ENCODE measurements at places on chromosomes 7 and 10.

DNA sequence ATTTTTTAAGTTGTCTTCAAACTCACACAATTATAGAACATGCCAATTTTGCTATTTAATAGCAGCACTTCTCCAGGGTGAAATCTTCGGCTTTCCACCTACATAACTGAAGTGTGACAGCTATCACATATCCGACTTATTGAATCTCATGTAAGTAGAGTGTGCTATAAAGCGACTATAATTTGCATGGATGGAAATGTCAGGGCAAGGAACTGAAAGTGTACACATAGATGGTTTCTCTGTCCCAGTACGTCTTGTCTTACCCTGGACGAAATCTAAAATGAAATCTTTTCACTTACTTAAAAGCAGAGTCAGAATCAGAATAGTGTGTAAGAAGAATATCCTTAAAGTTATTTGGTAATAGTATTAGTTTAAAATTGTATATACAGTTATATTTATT is 132.3 kb downstream of the THSD7A start:
- no peak for DNase-seq

DNA sequence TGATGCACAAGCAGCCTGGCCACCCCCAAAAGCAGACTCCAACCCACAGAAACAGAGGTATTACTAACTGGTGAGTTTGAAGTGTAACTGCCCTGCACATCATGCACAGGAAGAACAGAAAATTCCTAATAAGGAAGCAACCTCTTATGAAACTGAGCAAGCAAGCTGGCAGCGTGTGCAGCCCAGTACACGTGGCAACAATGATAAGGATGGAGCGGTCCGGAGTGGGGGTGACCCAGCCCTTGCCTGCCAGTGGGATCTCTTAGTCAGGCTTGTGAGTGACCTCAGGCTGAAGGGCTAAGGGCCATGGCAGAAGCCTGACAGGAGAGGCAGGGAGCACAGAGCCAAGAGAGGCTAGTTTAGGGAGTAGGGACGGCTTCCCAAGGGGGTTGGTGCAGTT is 22.1 kb upstream of the AOAH start:
- no peak for DNase-seq

DNA sequence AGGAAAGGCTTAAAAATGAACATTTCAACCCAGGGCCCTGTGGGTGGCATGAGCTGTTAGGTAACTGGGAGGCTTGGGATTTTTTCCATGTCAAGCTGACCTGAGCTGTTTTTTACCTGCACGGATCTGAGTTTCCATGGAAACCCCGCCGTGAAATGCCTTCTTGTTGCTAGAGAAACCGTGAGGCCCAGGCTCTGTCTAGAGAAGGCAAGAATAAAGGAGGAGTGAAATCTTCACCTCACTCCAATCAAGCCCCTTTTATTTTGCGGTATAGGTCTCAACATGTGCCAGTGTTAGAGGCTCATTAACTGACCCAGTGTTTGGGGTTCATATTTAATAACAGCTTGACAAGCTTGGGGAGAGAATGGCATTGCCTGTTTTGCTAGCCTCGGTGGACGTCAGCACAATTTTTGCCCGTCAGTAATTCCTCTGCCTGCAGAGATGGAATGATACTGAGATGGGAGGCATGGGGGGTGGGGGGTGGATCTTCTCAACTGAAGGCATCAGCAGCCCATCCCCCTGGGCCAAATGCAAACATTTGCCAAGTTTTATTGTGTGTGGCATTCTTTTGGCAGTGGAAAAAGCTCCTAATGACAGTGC is 48.9 kb upstream of the PDCD4 start:
- DNase-seq, result no peak

DNA sequence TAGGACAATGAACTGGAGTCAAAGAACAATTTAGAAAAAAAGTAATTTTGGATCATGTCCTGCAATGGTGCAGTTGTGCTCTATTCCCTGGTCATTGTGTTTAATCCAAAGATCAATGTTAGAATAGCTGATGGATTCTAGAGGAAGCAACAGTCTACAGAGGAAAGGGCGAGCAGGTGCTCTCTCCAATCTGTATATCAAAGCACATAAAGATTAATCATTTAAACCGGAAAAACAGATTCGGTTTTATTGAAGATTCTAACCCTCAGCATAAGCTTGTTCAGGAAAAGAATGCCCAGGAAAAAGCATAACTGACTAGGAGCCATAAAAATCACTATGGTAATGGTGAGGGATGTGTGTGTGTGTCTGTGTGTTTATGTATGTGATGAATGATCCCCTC is 110.3 kb downstream of the MALRD1 start:
- no peak for DNase-seq

GRCh38 chr10:125886914-125887512 is 5.9 kb upstream of the DHX32 start:
- DNase-seq, result no peak

DNA sequence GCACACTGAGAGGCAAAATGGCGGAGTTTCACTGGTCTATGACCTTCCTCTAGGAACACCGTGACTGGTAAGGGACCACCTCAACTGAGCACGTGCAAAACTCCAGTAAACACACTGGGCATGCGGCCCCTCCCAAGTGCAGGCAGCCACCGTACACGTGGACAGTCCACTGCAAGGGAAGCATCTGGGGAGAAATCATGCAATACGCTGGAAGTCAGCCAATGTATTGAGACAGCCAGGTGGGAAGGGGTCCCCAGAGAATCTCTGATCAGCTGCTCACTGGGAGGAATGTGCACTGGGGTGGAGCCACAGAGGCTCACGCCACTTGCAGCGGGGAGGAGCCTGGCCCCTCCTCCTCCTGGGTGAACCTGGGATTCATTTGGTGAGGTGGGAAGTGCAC is 49.3 kb downstream of the CFAP46 start:
- DNase-seq, result no peak

DNA sequence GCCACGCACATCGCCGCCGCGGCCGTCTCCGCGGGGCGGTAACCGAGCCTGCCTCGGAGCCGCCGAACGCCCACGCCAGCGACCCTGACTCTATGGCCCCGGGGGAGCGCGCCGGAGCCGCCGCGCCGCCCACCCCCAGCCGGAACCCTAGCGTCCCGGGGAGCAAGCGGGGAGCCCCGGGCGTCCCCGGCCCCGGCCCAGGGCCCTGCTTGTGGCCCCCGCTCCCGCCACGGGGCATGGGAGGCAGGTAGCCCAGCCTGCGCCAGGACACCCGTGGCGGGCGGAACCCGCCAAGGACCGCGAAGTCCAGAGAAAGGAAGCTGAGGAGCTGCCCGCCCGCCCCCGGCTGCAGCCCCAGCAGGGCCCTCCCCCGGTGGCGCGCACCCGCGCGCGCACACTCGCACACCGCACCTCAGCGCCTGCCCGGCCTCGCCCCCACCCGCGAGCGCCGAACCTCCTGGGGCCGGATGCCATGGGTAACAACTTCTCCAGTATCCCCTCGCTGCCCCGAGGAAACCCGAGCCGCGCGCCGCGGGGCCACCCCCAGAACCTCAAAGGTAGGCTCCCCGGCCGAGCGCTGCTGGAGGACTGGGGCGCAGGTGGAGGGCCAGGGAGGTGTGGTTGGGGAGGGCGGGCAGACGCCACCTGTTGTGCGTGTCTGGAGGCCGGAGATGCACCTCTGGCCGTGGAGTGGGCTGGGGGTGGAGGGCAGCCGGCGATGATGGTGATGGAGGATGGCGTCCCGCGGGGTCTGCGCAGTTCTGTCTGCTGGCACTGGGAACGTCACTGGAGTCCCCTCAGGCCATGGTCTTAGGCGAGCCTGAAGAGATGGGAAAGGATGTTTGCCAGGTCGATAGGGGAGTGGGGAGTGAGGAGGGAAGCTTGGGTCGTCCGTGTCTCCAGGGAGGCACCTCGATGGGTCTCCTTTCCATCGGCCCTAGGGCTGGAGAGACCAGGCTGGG is 692 bp downstream of the NEURL1 start:
- no peak for DNase-seq

DNA sequence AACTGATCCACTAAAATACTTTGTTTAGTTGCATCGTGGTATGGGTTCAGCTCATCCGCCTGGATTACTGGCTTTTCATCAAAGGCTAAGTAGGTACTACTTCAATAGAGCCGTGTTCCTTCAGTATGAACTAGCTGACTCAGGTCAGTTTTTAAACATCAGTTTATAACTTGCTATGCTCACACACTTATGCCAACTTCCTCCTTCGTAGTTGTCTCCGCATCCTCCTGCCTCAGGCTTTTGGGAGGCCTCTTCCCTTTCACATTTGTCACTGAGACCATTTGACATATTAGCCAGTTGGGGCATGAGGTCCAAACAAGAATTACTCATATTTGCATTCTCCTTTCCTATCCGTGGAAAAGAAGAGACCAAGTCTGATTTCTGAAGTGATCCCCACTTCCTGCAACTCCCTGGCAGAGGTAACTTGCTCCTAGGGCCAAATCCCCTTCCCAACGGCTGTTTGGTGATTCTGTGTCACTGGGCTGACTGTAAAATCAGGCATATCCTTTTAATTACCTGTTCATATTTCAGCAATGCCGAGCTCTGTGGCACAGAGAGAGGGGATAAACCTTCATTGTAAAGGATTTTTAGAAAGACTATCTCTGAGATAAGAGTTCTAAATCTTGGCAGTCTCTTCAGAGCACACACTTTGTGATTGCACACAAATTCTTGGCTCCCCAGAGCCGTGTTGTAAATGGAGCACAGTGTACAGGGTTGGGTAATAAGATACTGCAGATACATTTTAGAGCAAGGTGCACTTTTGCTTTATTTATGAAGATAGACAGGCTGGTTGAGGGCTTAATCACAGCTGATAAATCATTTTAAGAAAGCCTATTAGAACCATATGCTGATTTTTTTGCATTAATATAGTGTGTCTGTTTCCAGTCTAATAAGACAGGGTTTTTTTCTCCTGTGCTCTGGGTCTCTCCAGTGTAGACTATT is 108.0 kb downstream of the CREB5 start:
- DNase-seq, result no peak

DNA sequence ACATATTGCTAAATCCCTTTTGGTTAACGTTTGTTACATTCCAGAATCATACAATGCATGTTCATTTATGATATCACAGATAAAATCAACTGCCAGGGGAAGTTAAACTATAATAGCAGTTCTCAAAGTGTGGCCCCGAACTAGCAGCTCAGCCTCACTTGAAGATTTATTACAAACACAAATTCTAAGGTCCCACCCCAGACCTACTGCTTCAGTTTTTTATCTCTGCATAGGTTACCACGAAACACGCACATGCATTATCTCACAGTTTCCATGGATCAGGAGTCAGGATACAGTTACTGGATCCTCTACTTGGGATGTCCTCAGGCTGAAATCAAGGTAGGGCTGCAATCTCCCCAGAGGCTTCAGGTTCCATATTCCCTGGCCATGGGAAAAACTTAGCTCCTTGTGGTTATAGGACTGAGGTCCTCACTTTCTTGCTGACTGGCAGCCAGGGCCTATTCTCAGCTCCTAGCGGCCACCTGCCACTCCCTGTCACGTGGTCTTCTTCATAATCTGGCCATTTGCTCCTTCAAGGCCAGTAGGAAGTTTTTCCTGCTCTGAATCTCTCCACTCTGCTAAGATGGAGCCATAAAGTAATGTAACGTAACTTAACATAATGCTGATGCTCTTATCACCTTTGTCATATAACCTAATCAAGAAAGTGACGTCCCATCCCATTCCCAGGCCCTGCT is 50.5 kb upstream of the YAE1 start:
- DNase-seq, result no peak

DNA sequence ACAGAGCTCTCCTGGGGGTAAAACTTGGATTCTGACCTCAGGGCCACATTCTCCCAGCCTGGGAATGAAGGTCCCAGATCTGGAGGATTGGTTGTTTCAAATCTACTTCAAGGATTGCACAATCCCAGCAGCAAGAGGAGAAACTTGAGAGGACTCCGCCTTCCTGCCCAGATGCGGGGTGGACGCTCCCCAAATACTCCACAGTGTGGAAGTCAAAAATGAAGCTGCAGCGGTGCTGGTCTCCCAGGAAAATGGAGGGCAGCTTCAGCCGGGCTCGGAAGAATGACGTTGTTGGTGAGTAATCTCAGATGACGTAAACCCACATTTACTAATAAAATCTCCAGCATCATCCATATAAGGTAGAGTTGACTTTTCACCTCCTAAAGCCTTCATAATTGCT is 31.5 kb upstream of the PPP2R2D start:
- no peak for DNase-seq

DNA sequence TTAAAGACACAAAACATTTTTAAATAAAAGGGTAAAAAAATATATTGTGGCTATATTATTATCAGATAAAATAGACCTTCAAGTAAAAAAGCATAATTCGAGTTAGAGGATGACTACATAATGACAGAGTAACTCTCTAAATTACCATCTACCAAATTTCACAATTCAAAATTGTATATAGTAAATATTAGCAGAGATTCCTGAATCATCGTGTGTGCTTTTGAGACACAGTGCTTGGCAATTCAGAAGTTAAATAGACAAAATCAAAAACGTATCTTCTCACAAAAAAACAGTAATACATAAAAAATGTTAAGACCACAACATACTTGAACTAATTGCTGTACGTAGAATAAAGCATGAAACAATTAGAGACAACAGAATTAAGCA is 110.4 kb downstream of the AHR start:
- no peak for DNase-seq

GRCh38 chr10:99674762-99675161 is 15.5 kb downstream of the ENTPD7 start:
- no peak for DNase-seq

All from stimulated activated CD8-positive, alpha-beta memory T cell treated with anti-CD3 and anti-CD28 coated beads, Interleukin-7, amount 100 ng/mL, for 4 hours (primary cell).